ENCODE measurements at places on chromosomes 13 and 19. TPM values are rescaled to one million over a fixed set of nuclear protein-coding genes. Genes with fewer than 3 reads are reported as not detected.

ZNF136 gene
- 6.4 TPM for total RNA-seq

GAPDHS gene
- 0.17 TPM for total RNA-seq

ZFP82 gene
- 8.9 TPM for total RNA-seq

ZNF726 gene
- total RNA-seq: 0.83 TPM

C5AR2 gene
- not detected for total RNA-seq

ZIC5 gene
- not detected for total RNA-seq

FAM174C gene
- 45.3 TPM for total RNA-seq

PGLYRP1 gene
- total RNA-seq: not detected

NLRP9 gene
- not detected for total RNA-seq

PRSS57 gene
- 0.17 TPM for total RNA-seq

KLK8 gene
- total RNA-seq: not detected

ELANE gene
- not detected for total RNA-seq

NLRP11 gene
- total RNA-seq: not detected

SULT2A1 gene
- not detected for total RNA-seq

AMER2 gene
- not detected for total RNA-seq

CASP14 gene
- total RNA-seq: not detected

DCT gene
- 0.17 TPM for total RNA-seq

MEIS3 gene
- 61.9 TPM for total RNA-seq

C3 gene
- total RNA-seq: 42.7 TPM

GALP gene
- not detected for total RNA-seq

PRR36 gene
- total RNA-seq: under 0.01 TPM

CABP5 gene
- total RNA-seq: not detected

IL27RA gene
- total RNA-seq: 0.87 TPM

TRIP10 gene
- total RNA-seq: 57.6 TPM

ZNF177 gene
- 1.3 TPM for total RNA-seq

Data from smooth muscle cell of trachea (primary cell).